ENCODE measurements at places on chromosomes 16 and 17.

- no peak for DNase-seq
Measured at GRCh38 chr16:63841271-63841670, 1280.6 kb downstream of the CDH11 start.

DNA sequence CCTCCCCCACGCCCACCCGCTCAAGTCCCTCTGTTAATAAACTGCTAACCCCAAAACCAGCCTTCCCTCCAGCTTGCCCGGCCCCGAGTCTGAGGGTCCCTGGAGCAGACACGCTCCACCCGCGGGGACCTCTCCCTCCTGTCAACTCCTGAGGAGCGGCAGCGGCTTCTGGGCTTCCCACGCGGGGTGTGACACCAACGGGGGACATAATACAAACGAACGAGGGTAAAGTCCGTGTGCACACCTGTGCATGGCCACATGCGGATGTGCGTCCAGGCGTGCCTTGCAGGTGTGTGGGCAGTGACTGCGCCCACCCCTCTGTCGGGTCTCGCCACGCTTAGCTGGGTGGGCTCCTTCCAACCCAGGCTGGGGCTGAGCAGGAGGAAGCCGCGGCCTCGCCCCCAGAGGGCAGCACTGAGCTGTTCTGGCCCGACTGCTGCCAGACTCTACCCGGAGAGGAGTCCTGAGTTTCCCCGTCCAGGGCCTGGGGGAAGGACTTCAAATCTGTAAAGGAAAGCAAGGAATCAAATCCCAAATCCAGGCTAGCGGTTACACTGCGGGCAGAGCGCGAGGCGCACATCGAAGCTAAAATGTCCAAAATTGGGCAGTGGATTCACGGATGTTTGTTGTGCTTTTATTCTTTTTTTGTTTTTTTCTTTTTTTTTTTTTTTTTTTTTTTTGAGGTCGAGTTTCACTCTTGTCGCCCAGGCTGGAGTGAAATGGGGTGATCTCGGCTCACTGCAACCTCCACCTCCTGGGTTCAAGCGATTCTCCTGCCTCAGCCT lies 24.2 kb upstream of the KRT17 start:
- no peak for DNase-seq

- DNase-seq, result no peak
Measured at GRCh38 chr17:75525806-75526554, 483 bp downstream of the LLGL2 start.

- no peak for DNase-seq
Measured at GRCh38 chr17:69096541-69096940, 35.8 kb upstream of the ABCA9 start.

DNA sequence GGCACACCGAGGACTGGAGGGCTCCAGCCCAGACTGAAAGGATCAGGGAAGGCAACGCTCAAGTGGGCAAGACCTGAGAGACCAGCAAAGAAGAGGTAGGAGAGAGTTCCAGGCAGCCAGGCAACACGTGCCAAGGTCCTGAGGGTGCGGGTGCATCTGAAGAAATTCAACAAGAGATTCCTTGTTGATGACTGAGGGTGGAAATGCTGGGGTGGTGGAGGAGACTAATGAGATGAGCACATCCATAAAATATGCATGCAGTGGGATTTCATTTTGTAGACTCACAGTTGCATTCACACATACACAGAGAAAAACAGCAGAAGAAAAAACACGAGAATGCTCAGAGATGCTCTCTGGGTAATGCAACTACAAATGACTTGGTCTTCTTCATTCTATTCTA lies 154.8 kb upstream of the FOXF1 start:
- DNase-seq, result no peak

GRCh38 chr17:39757931-39758873 lies 20.5 kb downstream of the GRB7 start:
- no peak for DNase-seq

GRCh38 chr17:55740511-55741355 lies 10.1 kb upstream of the PCTP start:
- no peak for DNase-seq

DNA sequence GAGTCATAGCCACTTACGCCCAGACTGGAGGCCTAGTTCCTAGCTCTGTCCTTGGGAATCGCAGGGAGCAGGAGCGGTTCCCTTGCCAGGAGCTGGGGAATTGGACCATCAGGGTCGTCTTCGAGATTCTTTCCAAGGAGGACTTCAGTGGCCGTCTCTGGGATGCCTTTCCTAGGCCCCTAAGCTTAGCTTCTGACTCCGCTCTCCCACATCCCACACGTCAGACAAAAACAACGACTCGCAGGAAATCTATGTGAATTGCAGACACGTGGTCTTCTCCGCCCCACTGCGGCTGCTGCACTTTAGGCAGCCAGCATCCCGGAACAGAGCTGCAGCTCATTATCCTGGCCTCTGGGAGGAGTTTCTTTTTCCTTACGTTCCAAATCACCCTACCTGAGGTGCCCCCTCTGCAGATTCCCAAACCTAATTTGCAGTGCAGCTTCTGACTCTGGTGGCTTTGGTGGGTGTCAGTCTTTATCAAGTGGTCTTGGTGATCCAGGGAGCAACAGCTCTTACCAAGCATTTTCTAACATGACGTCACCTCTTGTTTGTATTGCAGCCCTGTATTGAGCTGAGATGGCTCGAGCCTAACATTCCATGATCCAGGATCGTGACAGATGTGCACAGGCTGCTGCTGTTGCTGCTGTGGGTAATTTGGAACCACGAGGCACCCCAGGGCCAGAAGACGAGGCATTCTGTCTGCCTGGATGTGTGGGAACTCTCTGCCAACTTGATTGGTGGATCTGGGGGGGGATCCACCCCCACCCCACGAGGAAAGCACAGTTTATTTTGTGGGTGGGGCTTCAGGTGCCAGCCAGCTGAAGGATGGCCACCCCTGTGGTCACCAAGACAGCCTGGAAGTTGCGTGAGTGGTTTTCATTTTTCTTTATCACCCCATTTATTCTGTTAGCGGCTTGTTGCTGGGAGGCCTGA lies 1.1 kb downstream of the KATNB1 start:
- peak; percentile 28 for DNase-seq

DNA sequence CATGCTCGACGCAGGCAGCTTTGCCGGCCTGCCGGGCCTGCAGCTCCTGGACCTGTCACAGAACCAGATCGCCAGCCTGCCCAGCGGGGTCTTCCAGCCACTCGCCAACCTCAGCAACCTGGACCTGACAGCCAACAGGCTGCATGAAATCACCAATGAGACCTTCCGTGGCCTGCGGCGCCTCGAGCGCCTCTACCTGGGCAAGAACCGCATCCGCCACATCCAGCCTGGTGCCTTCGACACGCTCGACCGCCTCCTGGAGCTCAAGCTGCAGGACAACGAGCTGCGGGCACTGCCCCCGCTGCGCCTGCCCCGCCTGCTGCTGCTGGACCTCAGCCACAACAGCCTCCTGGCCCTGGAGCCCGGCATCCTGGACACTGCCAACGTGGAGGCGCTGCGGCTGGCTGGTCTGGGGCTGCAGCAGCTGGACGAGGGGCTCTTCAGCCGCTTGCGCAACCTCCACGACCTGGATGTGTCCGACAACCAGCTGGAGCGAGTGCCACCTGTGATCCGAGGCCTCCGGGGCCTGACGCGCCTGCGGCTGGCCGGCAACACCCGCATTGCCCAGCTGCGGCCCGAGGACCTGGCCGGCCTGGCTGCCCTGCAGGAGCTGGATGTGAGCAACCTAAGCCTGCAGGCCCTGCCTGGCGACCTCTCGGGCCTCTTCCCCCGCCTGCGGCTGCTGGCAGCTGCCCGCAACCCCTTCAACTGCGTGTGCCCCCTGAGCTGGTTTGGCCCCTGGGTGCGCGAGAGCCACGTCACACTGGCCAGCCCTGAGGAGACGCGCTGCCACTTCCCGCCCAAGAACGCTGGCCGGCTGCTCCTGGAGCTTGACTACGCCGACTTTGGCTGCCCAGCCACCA lies 9.7 kb downstream of the VASN start:
- no peak for DNase-seq

DNA sequence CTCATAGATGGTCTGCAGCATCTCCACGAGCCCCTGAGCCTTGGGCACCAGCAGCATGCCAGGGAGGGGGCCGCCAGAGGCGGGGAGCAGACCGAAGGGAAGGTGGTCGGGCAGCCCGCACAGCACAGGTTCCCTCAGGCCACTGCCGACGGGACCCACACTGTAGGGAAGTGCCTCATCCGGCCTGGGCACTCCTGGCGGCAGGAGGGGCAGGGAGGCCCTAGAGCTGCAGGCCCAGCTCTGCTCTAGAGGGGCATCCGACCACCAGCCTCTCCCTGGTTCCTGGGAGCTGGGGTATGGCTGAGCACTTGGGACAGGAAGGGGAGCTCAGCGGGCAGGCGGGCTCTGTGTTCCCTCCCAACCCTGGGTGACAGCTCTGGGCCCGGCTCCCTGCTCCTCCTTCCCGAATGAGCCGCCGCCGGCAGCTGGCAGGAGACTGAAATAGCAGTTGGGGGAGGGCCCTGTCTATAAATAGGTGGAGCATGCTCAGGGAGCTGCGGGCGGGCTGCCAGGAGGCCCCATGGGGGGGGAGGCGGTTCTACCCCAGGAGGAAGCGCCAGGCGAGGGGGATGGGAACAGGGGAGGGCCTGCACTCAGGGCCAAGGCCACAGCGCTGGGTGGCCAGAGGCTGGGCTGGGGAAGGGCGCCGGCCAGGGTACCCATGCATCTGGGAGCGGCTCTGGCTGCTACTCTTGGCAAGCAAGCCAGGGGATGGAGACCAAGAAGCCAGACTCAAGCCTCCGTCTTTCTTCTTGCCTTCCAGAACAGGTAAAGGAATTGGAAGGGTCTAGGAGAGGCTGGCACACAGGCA lies 12.4 kb downstream of the HDAC5 start:
- DNase-seq, result peak; percentile 48

DNA sequence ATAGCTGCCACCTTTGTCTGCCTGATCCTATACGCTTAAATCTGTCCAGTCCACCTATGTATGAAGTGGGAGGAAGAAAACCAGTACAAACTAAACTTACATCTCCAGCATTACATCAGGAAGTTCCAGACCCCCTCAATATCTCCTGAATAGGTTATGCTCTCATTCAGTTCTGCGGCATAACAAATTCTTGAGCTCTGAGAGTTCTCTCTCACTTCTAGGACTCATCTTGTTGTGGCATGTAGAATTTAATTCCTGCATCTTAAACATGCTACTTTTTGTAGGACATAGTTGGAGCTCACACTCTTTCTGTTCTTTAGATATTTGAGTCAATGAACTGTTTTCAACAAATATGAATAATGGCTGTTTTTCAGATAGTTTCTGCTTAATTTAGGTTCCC lies 662.5 kb downstream of the CDH11 start:
- no peak for DNase-seq

- no peak for DNase-seq
Measured at GRCh38 chr16:50816901-50817555, 75.1 kb downstream of the CYLD start.

DNA sequence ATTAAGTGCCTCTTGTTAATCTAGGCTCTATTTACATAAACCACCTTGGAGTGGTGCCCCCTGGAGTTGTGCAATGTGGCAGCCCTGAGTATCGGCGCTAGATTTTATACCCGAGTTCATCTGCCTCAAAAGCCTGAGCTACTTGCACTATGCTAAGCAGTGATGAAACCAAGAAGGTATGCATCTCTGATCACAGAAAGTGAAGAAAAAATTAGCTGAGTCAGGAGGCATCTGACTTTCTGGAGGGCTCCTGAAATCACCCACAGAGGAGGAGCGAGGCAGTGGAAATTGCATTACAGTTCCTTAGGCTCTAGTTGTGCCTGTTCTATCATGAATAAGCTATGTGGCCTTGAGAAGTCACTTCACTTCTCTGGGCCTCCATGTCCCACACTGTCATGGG lies 80.3 kb upstream of the PSMD7 start:
- no peak for DNase-seq

- DNase-seq, result no peak
Measured at GRCh38 chr17:19386974-19387920, at the start of gene MFAP4. Gene MFAP4, minus strand, starts transcription at chr17:19387190. Its CDS starts 35 bp downstream, at chr17:19387155.

- DNase-seq, result no peak
Measured at GRCh38 chr17:9566067-9566466, 9.6 kb downstream of the STX8 start.

DNA sequence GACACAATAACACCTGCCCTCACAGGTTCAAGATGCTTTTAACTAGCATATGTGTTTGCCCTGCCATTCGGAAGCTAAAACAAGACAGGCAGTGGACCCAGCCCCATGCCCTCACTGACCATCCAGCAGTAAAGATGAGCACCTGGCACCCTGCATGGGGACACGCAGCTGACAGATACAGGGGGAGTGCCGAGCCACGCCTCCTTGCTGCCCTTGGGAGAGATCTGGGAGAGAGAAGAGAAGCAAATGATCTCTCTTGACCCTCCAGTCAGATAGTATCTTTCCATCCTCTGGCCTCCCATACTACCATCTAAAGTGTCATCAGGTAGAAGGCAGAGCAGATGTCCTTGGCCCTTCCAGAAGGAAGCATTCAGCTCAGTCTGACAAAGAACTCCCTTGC lies 40.6 kb upstream of the MYOCD start:
- no peak for DNase-seq

DNA sequence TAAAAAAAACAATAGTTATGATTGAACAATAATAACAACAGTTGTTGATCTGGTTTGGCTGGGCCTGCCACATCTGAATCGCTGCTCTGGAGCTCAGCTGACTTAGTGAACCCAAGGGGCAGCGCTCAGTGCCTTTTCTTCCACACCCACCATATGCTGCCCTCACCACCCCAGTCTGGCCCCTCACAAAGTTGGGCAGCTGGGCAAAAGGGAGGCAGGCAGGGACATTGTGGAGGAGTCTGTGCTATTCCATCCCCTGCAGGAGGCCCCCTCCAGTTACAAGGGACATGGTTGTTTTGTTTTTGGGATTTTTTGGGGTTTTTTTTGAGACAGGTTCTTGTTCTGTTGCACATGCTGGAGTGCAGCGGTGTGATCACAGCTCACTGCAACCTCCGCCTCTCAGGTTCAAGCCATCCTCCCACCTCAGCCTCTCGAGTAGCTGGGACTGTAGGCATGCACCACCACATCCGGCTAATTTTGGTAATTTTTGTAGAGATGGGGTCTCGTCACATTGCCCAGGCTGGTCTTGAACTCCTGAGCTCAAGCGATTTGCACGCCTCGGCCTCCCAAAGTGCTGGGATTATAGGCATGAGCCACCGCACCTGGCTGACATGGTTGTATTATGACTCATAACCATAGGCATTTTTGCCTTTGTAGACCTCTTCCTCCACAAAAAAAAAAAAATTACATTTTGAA lies 8.6 kb upstream of the PECAM1 start:
- DNase-seq, result no peak

GRCh38 chr17:45752246-45752645 lies 31.9 kb upstream of the CRHR1 start:
- no peak for DNase-seq

GRCh38 chr16:26594666-26595065 lies 472.1 kb upstream of the C16orf82 start:
- no peak for DNase-seq

Measured in retinal pigment epithelial cell (primary cell).